ENCODE measurements at places on chromosomes 12 and 14.

- no peak for DNase-seq
Measured at GRCh38 chr14:106166232-106166631, 639.8 kb downstream of the TMEM121 start.

DNA sequence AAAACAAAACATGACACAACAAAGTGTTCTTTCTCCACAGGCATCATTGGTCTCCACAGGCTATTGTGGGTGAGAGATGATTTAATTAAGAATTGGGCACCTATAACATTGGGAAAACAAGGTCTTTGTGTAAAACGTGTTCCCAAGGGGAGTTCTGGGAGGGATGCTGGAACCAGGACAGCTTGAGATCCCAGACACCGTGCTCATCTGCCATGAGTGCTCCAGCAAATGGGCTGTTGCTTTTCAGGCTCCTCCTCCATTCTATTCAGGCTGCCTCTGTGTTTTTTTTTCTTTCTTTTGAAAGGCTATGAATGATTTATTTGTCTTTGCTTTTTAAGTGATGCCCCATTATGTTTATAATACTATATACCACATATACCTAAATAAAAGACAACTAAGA lies 122.4 kb downstream of the DACT1 start:
- no peak for DNase-seq

GRCh38 chr14:101836135-101836534 lies 74.6 kb downstream of the PPP2R5C start:
- DNase-seq: no peak

GRCh38 chr14:90387206-90387760 lies 9.5 kb upstream of the CALM1 start:
- DNase-seq: no peak

GRCh38 chr12:52087961-52088820 lies 8.7 kb downstream of the SMIM41 start:
- no peak for DNase-seq

- no peak for DNase-seq
Measured at GRCh38 chr14:69133206-69134125, 19.5 kb downstream of the DCAF5 start.

- DNase-seq: no peak
Measured at GRCh38 chr12:10320643-10321042, 13.0 kb downstream of the KLRD1 start.
